ENCODE measurements at places on chromosomes 7 and 10.

DNA sequence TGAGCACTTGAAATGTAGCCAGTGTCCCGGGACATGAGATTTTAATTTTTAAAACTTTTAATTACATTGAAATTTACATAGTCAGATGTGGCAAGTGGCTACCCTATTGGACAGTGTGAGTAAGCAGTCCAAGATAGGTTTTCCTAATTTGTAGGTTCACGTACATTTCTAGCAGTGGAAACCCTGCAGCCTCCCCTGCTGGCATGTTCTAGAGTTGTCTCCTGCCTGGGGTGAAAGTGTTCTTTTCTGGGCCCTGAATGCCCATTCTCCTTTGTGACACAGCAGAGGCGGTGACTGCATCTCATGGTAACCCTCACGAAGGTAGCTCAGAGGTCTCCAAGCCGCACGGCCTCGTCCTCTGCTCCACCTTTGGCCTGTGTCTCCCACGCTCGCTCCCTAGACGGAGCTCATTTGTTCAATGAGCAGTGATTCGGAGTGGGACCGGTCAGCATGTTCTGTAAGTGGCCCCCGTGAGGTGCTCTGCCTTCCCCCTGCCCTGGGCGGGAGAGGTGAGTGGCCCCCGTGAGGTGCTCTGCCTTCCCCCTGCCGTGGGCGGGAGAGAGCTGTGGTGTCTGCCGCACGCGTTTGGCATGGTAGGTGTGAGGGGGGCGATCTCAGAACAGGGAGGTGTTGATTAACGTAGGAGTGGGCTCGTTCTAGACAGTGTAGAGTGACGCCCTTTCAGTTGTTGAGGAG is 18.0 kb downstream of the WDR37 start:
- DNase-seq = no peak

GRCh38 chr10:8306685-8307364 is 252.3 kb downstream of the GATA3 start:
- no peak for DNase-seq

- no peak for DNase-seq
Observed at GRCh38 chr7:94237417-94237816, 157.3 kb upstream of the COL1A2 start.

GRCh38 chr10:92810934-92811532 is 37.3 kb upstream of the EXOC6 start:
- DNase-seq = no peak

DNA sequence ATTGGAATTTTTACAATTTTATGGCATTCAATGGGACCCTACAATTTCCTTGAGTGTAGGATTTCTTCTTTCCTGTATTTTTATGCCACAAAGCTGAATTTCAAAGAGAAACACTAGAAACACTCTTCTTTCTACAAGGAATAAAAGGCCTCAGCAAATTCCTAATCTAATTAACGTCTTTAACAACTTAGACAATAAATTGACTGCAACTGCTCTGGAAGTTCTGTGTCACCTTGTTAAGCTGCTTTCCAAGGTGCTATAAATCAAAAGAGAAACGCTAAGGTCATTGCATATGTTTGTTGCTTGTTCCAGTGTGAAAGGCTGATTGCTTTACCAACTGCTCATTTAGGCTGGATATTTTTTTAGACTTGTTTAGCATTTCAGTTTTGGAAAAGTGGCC is 182.2 kb downstream of the POLR1F start:
- DNase-seq = no peak

Measured in GF-D8 (cell line).